ENCODE measurements at places on chromosomes 5 and 9. TPM values are rescaled to one million over a fixed set of nuclear protein-coding genes. Genes with fewer than 3 reads are reported as not detected.

- no peak for DNase-seq
Observed at GRCh38 chr9:5274770-5275169, 29.7 kb downstream of the RLN2 start.

DNA sequence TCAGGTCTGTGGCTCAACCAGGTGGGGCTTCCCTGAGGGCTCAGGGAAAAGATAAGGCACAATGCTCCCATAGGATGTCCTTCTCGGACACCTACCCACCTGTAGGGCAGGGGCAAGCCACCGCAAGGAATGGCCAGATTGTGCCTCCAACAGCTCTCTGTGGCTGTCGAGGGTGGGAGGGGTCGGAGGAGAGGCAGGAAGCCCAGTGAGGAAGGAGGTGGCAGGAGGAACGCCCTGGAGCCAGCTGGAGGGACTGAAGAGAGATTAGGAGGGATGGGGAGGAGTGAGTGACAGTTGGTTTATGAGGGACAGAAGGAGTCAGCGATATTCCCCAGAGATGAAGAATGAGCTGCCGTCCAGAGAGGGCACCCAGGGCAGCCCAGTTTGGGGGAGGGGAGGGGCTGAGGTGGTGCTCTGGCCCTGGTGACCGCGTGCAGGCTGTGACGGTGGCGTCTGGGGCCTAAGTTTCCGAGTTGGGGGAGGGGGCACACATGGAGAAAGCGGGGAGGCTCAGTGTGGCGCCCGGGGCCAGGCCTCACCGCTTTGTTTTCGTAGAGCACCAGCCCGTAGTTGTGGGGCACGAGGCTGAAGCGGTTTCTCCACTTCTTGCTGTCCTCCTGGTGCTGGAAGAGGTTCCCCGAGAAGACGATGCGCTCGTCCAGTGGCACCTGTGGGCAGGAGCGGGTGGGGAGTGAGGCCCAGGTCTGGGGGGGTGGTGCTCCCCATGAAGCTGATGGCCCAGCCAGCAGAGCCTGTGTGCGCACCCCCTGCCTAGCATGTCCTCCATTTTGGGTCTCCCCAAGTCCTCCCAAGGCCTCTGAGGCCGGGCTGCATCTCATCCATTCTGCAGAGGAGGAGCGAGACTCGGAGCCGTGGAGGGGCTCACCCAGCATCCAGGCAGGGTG, 75.6 kb downstream of the LRSAM1 start:
- no peak for DNase-seq

GRCh38 chr9:31623511-31623910, 760.9 kb upstream of the ACO1 start:
- DNase-seq = peak; percentile 1

GRCh38 chr9:130422546-130422945, 22.2 kb upstream of the ASS1 start:
- no peak for DNase-seq

DNA sequence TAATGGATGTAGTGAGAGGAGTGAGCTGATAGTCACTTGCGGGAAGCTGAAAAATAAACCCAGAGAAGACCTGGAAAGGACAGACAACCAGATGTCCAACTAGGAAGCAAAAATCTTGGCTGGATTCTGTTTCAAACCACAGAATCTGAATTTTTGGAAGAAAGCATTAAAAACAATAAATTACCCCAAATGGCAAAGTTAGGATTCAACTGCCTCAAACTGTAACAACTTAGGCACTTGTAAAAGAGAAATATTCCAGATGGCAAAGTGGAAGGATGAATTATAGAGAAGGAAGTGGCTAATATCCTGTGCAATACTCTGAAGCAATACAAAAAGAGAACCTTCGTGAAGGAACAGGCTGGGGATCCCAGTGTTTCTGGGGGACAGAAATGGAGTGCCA, 46.8 kb upstream of the SLIT3 start:
- DNase-seq = no peak

DNA sequence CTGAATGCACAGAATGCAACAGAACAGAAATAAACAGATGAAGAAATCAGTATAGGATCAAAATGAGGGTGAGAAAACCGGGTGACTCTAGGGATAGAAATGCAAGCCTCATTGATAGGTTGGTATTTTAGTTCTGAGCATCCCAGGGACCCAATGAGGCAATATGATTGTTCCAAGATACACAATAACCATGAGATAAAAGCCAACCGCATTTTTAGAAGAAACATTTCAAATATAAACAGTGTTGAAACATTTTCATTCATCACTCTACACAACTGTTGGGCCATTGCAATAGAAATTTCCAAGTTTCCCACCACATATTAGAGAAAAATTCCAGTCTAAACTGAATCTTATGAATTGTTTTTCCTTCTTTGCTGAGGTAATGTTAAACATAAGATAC, 452.3 kb upstream of the PTGER4 start:
- DNase-seq = no peak

DNA sequence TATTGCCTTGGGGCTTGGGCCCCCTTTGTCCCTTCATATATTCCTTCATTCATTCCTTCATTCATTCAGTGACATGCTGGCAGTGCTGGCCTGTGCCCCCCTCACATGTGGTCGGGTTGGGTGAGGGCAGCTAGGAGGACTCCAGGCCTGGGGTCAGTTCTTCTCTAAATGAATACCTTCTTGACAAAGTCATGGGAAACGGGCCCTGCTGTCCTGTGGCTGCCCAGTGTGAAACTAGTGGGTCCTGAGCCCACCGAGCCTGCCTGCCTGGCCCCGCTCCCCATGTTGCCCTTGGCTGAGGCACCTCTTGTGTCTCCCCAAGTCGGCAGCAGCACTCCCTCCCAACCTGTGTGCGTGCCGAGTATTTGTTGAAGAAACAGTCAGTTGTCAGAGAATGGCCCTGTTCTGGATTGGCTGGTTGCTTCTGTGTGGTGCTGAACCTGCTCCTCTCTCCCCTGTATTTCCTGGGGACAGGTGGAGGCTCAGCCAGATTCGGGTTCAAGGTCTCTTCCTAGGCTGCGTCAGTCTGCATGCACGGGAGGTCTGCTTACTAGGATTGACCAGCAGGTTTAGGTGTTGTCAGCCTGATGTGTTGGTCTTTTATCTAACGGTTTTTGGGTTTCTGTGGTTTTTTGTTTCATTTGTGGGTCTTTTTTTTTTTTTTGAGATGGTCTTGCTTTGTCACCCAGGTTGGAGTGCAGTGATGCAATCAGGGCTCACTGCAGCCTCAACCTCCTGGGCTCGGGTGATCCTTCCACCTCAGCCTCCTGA, 3.0 kb upstream of the CEL start:
- no peak for DNase-seq

DNA sequence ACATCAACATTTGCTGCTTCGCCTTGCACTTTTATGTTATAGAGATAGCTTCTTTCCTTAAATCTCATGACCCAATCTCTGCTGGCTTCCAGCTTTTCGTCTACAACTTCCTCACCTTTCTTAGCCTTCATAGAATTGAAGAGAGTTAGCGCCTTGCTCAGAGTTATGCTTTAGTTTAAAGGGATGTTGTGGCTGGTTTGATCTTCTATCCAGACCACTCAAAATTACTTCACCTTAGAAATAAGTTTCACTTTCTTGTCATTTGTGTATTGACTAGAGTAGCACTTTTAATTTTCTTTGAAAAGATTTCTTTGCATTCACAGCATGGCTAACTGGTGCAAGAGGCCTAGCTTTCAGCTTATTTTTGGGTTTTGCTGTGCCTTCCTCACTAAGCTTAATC, 414.2 kb downstream of the ZNF608 start:
- no peak for DNase-seq

- DNase-seq = no peak
Observed at GRCh38 chr5:135822959-135823358, 11.5 kb upstream of the SLC25A48 start.

GRCh38 chr5:135626636-135627035, 47.8 kb upstream of the CXCL14 start:
- DNase-seq = no peak

DNA sequence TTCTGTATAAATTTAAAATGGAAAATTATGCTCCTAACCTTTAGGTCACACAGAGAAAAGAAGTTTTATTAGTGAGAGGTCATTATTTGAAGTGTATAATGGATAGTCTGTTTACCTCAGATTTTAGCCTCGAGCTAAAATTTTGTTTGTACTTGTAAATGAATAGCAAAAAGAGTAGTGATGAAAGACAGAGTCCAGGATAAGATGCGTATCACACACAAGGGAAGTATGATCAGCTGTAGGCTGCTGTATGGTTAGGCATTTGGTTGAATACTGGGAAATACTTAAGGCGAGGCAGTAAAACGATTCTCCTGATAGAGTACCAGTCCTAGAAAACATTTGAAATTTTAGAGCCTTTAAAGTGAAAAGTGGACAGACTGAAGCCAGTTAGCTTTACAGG, 92.7 kb downstream of the FBXL7 start:
- DNase-seq = no peak

- no peak for DNase-seq
Observed at GRCh38 chr5:137398751-137399150, 100.4 kb downstream of the SPOCK1 start.

DNA sequence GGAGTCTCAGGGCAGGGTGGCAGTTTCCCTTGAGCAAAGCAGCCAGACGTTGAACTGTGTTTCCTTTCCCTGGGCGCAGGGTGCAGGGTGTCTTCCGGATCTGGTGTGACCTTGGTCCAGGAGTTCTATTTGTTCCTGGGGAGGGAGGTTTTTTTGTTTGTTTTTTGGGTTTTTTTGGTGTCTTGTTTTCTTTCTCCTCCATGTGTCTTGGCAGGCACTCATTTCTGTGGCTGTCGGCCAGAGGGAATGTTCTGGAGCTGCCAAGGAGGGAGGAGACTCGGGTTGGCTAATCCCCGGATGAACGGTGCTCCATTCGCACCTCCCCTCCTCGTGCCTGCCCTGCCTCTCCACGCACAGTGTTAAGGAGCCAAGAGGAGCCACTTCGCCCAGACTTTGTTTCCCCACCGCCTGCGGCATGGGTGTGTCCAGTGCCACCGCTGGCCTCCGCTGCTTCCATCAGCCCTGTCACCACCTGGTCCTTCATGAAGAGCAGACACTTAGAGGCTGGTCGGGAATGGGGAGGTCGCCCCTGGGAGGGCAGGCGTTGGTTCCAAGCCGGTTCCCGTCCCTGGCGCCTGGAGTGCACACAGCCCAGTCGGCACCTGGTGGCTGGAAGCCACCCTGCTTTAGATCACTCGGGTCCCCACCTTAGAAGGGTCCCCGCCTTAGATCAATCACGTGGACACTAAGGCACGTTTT, 3.5 kb upstream of the PHYHD1 start:
- no peak for DNase-seq

- DNase-seq = no peak
Observed at GRCh38 chr9:83986195-83986594, 5.6 kb downstream of the RMI1 start.

GRCh38 chr9:35732800-35733541, 505 bp downstream of the CREB3 start:
- peak; percentile 37 for DNase-seq

The ELAVL2 gene
- total RNA-seq = 188 TPM

The CREB3 gene
- total RNA-seq = 48.2 TPM

The ITGA2 gene
- total RNA-seq = 14.1 TPM

The JAKMIP2 gene
- total RNA-seq = 31.0 TPM

The PHF24 gene
- 36.0 TPM for total RNA-seq

The IFNK gene
- total RNA-seq = not detected
